ENCODE measurements at places on chromosomes 6 and 20.

- DNase-seq, result peak; percentile 7
These were observed 28.8 kb downstream of the GCM1 start for GRCh38 chr6:53119772-53120409.

- no peak for DNase-seq
These were observed 536.7 kb upstream of the MMS22L start for GRCh38 chr6:97819710-97820109.

- DNase-seq, result no peak
These were observed 227.9 kb downstream of the FRK start for GRCh38 chr6:115832786-115833185.

- no peak for DNase-seq
These were observed 15.0 kb downstream of the IMPG1 start for GRCh38 chr6:76057469-76057868.

- no peak for DNase-seq
These were observed 579.2 kb downstream of the EPM2A start for GRCh38 chr6:145155873-145156782.

DNA sequence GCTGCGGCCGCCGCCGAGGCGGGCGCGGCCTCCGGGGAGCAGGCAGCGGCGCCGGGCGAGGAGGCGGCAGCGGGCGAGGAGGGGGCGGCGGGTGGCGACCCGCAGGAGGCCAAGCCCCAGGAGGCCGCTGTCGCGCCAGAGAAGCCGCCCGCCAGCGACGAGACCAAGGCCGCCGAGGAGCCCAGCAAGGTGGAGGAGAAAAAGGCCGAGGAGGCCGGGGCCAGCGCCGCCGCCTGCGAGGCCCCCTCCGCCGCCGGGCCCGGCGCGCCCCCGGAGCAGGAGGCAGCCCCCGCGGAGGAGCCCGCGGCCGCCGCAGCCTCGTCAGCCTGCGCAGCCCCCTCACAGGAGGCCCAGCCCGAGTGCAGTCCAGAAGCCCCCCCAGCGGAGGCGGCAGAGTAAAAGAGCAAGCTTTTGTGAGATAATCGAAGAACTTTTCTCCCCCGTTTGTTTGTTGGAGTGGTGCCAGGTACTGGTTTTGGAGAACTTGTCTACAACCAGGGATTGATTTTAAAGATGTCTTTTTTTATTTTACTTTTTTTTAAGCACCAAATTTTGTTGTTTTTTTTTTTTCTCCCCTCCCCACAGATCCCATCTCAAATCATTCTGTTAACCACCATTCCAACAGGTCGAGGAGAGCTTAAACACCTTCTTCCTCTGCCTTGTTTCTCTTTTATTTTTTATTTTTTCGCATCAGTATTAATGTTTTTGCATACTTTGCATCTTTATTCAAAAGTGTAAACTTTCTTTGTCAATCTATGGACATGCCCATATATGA, 3.2 kb downstream of the MARCKS start:
- DNase-seq, result no peak

DNA sequence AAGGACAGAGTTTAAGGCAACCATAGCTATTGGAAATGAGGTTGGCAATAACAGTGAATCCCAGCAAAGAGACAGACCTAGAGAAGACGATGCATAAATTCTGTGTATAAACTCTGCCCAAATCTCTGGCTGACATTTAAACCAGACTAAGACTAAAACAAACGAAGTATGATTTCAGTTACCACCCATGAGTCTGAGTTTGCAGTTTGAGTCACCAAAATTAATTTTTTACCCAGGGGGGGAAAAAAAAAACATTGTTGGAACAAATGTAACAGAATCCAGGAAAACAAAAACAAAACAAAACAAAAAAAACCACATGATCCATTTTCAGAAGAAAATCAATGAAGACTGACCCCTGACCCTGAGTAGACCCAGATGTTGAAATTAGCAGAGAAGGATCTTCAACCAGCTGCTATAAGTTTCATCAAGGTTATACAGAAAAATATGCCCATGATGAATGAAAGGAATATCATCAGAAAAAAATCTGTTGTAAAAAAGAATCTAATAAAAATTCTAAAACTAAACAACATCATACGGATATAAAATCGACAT, 190.8 kb downstream of the GMDS start:
- no peak for DNase-seq

DNA sequence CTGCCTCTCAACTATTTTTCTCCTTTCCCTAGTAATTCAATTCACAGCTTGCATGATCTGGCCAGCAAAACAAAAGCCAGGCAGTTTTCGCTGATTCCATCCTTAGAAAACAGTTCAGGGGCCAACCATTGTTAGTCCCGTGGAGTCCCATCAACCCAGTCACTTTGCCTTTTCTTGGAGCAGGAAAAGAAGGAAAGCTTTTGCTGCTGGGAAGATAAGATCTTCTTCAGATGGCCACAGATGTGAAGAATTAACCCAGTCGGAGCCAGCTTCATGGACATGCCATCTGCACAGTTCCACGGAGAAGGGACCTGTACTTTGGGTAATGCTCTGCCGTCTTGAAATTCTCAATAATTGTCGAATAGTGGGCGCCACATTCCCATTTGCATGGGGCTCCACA, 76.9 kb upstream of the TSHZ2 start:
- DNase-seq, result no peak

DNA sequence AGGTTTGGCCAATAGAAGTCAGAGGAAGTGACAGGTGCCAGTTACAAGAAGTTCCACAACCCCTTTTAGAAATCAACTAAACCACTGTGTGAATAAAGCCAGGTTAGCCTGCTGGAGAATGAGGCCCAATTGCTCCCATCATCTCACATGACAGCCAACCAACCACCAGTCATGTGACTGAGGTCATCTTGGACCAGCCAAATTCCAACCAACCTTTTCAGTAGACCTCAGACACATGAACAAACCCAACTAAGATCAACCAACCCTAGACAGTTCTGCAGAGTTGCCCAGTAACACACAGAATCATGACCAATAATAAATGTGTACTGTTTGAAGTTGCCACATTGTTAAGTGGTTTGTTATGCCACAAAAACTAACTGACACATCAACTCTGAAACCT, 44.6 kb upstream of the GGTLC1 start:
- DNase-seq, result no peak

- no peak for DNase-seq
These were observed 786.2 kb upstream of the GJE1 start for GRCh38 chr6:141346535-141346934.

DNA sequence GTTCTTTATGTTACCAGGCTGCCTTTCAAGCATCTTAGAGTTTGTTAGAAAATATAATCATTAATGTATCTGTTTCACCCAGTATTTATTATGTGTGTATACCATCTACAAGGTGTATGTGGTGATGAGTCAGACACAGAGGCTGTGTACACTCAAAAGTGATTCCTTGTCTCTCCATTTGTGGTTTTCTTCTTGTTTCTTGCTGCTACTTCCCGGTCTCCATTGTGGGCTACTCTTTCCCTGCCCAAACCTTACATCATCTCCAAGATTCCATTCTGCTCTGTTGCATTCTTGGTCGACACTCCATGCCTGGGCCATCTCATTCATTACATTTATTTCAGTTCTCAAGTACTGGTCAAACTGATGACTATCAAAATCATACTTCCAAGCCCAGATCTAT, 182.2 kb upstream of the STXBP5 start:
- no peak for DNase-seq

- no peak for DNase-seq
These were observed 101.2 kb downstream of the DTNBP1 start for GRCh38 chr6:15561447-15562199.

DNA sequence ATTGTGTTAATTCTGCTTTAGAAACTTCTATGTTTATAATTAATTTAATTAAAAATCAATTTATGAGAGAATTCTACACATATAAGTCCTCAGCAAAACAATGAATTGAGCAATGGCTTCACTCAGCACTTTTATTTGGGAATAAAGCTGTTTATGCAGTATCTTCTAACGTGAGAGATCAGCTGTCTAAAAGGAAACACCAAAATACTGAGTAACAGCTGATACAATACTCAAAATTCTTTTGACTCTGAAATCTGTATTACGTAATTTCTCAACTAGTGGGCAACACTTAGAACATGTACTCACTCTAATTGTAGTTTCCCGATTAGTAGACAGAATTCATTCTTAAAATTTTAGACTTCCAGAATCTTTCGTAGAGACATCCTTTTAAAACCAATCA, 49.8 kb downstream of the MAP3K7 start:
- no peak for DNase-seq

GRCh38 chr20:20843982-20844381, 131.5 kb upstream of the RALGAPA2 start:
- no peak for DNase-seq

GRCh38 chr6:34938268-34938667, 49.2 kb downstream of the ANKS1A start:
- no peak for DNase-seq

GRCh38 chr6:165109011-165109410, 200.4 kb downstream of the C6orf118 start:
- DNase-seq, result no peak

GRCh38 chr6:110399219-110400071, 15.9 kb downstream of the DDO start:
- DNase-seq, result no peak

DNA sequence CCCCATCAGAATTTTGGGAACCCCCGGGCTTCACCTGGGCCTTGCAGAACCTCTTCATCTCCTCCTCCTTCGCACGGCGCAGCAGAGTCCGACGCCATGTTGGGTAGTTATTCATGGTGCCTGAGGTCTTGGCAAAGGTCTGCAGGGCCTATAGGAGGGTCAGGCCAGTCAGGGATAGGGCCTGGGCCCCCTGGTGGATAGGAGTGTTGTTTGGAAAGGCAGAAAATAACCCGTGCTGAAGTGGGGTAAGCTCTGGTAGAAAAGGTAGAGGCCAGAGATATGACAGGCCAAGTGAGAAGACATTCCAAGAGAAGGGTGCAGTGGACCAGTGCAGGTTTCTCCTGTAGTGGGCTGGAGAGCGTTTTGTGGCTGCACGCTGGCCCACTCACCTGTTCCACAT, 4.9 kb downstream of the SMPD2 start:
- no peak for DNase-seq

GRCh38 chr6:39342692-39343395, 20.3 kb upstream of the KCNK16 start:
- DNase-seq, result no peak

DNA sequence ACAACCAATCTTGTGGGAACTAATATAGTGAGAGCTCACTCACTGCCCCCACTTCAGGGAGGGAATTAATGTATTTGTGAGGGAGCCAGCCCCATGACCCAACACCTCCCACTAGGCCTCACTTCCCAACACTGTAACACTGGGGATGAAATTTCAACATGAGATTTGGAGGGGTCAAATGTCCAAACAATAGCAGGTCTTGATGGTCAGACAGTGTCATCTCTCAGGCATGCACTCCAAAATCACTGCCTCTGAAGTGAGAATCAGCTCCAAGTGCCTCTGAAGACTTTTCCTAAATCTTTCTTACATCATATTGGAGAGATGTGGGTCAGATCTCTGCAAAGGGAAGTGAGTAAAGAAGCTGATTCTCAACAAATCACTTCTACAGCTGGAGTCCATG, 13.8 kb upstream of the SAYSD1 start:
- DNase-seq, result no peak

DNA sequence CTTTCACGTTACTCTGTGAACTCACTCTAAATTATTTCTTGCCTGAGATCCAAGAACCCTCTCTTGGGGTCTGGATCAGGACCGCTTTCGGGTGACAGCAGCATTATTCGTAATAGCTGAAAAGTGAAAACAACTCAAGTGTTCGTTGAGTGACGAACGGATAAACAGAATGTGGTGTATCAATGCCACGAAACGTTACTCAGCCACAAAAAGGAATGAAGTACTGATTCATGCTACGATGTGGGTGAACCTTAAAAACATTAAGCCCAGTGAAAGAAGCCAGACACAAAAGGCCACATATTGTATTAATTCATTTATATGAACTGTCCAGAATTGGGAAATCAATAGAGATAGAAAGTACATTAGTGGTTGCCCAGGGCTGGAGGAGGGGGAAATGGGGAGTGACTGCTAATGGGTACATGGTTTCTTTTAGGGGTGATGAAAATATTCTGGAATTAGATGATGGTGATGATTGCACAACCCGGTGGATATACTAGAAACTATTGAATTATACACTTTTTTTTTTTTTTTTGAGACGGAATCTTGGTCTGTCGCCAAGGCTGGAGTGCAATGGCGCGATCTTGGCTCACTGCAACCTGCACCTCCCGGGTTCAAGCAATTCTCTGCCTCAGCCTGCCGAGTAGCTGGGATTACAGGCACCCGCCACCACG, 8.4 kb downstream of the PTGIS start:
- DNase-seq, result no peak

DNA sequence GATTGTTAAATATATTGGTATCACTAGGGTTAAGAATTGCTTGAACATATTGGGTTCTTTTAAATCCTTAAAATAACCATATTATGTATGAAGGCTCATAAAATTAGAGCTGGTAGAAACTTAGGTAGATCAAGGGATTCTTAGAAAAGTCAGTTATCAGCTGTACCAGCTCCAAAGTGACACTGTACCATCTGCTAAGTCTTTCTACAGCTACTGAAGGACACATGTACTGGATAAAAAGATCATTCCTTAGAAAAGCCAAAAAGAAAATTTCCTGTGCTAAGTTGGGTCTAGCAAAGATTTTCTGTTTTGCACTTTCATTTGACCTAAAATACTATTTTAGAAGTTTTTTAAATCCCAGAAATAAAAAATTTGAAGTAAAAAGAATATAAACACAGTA, 130.4 kb downstream of the CD164 start:
- no peak for DNase-seq

DNA sequence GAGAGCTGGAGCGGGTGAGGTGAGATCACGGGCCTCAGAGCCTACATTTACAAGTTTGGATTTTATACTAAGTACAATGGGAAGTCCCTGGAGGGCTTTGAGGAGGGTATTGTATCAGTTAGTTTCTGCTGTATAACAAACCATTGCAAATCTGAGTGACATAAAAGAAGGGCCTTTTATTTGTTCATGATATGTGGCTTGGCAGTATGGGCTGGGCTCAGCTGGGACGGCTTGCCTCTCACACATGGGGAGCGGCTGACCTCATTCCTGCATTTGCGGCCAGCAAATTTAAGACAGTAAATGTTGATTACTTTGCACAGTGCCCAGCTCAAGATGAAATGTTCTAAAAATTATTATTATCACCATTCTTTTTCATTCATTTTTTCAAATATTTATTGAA, 21.7 kb downstream of the GDAP1L1 start:
- DNase-seq, result no peak

GRCh38 chr6:169326067-169326799, 72.6 kb upstream of the THBS2 start:
- DNase-seq, result no peak

GRCh38 chr6:79246891-79247290, 12.4 kb upstream of the HMGN3 start:
- DNase-seq, result no peak

DNA sequence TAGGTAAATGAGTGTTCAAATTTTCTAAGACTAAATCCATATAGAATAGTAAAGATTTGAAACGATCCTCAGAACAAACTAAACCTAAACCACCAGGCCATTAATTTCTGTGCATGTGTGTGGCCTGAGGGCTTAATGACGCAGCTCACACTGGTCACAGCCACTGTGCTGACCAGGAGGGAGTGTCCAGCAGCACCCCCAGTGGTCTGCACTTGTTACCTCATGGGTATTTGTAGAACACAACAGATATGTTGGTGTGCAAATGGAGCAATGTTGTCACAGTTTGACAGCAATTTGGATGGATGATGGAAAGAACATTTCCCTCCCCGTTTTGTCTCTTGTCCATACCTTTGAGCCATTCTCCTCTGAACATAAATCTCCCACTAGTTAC, 122.4 kb upstream of the EXOC2 start:
- no peak for DNase-seq

- DNase-seq, result no peak
These were observed 18.9 kb downstream of the TGM2 start for GRCh38 chr20:38146156-38146555.

All from T1000 (cell line).